LHCN-M2 (cell line): ENCODE measurements at places on chromosomes 3 and 15. TPM values are rescaled to one million over a fixed set of nuclear protein-coding genes. Genes with fewer than 3 reads are reported as not detected.
A peak's percentile ranks its signal among the peaks of the same experiment; 100 is the strongest.

DNA sequence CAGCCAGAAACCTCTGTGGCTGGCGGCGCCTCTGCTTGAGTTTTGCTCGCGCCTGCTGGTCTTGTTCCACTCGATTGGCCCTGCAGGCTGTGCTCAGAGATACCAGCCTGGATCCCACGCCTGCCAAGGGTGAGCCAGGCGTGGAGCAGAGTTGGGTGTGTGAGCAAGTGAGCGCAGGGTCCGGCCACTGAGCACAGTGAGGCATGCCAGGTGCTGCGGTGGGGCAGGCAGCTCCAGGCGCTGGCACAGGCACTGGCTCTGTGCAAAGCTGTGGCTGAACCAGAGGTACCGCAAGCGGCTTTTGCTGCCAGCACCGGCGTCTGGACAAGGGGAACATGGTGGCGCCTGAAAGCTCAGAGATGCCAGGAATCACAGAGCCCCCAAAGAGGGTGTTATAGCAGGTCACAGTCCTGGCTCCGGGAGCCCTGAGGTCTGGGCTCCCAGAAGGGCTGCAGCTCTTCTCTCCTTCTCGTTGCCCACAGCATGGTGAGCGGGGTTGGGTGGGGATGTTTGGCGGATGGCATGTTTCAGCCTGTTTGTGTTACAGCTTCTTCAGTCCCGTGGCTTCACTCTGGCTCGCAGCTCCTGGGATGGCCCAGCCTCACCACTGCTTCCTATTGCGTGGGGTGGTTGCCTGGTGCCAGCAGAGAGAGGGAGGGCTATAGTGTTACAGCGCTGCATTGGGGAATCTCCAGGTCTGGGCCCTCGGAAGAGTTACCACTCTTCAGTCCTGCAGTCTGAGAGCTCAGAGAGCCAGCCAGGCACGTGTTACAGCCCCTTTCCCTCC, 73.9 kb downstream of the NR1D2 start:
- DNase-seq = no peak

GRCh38 chr3:44235604-44236484, 5.8 kb upstream of the TOPAZ1 start:
- peak; percentile 79 for DNase-seq

PIK3R4 gene
- total RNA-seq = 33.4 and 33.9 TPM in 2 replicates

DNA sequence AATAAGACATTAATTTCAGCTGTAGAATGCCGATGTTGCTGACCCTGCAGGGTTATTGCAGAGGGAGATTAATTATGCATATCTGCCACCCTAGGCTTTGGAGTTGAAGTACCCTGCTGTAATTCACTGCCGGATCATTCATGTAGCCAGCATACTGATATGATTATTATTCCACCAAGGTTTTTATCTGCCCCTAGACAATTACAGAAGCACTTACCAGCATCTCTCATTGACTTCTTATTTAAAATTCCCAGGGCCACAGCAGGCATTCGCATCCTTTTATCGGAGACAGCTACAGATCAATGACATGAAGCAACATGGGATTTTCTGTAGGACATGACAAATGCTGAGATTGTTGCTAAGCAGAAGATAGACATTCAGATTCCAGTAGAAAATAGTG, 31.3 kb downstream of the IL1RAP start:
- DNase-seq = no peak

- DNase-seq = peak; percentile 4
Observed at GRCh38 chr15:80404761-80405553, 775 bp downstream of the ARNT2 start.

TMOD3 gene
- 30.8 and 32.3 TPM in 2 replicates for total RNA-seq

DNA sequence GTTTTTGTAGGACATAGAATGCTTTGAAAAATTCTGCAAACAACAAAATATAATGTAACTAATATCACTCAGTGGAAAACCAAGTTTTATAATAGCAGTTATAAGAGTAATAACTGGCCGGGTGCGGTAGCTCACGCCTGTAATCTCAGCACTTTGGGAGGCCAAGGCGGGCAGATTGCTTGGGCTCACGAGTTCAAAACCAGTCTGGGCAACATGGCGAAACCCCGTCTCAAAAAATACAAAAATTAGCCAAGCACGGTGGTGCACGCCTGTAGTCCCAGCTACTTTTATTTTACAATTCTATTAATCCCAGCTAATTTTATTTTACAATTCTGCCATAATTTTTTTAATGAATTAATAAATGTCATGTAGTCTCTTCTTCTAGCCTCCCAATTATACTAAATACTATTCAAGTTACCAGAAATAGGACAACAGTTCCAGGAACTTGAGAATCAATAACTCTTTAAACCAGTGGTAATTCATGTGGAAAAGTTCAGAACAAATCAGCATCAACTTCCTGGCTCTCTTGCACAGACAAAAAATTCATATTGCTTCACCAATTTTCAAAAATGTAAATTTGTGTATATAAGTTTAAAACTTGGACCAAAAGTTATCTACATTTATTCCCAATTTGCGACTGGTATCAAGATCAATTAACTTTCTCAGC, 2.2 kb downstream of the DENND4A start:
- no peak for DNase-seq

DNA sequence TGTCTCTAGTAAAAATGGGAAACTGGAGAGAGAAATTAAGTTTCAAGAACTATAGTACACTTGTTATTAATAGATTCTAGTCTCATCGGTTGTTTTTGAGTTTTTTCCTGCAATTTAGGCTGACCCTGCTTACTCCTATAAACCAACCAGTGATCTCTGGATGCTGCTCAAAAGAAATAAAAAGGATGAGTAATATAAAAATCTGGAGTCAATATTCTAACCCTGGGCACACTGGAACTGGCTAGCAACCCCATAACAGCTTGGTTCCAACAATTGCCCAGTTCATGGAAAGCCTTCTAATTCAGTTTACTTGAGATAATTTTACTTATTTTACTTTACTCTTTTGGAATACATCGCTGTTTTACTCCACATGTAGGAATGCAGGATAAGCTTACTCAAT, 211.6 kb downstream of the GBE1 start:
- no peak for DNase-seq

DNA sequence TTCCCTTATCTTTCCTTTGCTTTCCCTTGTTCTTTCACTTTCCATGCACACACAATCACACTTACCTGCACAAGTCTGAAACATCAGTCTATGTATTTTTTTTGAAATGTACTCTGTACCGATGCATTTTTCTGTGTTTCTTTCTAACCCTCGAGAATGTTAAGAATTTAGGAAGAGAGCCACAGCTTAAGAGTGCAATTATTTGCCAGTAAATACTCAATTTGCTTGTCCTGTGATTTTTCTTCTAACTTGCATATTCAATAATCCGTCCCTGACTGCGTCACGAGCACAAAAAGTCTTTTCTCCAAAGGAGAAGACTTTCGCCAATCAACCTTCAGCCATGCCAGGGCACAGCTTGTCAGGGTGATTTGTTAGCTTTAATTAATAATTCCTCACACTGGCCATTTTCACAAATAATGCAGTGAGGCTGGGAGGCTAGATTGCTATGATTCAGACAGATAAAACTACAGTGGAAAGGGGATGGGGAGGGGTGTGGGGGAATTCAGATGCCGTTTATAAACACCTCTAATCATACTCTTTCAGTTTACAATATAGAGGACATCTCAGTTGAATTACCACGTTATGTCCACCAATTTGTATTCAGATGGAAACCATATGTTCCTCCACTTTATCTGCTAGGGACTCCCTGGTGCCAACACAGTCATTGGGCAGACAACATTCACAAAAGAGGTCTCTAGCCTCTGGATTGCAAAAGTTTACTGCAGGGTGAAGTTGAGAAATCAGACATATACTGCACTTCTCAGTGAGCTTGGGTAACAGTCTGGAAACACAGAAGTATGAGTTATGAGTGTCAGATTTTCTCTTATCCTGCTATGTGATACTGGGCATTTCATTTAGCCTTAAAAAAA, 388.0 kb downstream of the ZBTB20 start:
- DNase-seq = peak; percentile 75

DNA sequence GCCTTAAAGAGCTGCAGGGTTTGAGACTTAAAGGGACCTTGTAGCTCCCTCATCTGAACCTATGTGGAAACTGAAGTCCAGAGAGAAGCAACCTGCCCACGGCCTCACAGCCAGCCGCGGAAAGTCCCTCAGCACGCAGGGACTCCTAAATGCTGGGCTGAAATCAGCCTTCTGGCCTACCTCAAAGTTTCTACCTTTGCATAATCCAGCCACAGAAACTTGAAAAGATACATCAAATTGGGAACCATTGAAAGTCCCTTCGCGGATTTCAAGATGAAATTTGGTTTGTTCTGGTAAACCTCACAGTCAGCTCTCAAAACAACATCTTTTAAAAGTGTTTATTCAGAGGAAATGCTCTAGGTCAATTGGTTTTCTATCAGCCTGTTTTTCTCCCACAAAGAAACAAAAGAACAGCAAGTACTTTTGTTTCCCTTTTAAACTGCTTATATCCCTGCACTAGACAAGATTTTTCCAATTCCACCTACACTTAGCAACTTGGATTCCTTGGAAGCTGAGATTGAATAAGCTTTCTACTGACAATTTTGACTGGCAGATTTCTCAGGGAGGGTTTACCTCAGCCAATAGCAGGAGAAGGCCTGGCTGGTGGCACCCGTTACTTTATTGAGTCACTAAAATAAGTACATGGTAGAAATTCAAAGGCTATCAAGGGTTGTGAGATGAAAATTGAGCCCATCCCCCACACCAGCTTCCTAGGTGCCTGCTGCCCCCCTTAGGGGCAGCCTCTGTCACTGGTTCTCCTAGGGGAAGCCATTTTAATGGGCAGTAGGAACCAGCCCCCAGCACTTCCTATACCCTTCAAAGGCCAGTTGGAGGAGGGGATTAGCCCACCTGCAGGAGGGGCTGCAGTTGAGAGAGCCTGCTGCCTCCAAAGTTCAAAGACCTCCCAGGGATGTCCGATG, 171.2 kb downstream of the ADAMTS17 start:
- no peak for DNase-seq

- peak; percentile 45 for DNase-seq
Observed at GRCh38 chr3:133505813-133506212, 67.7 kb upstream of the CDV3 start.

- no peak for DNase-seq
Observed at GRCh38 chr3:12993517-12994356, 79.5 kb downstream of the IQSEC1 start.

GRCh38 chr15:56892659-56893363, 25.6 kb upstream of the TCF12 start:
- no peak for DNase-seq

- no peak for DNase-seq
Observed at GRCh38 chr3:141524988-141525387, 38.2 kb downstream of the RASA2 start.

GRCh38 chr3:55720614-55721013, 233.5 kb upstream of the WNT5A start:
- DNase-seq = peak; percentile 39

- DNase-seq = peak; percentile 95
Observed at GRCh38 chr15:45198337-45199135, 10.8 kb upstream of the SHF start.

GRCh38 chr15:27268923-27269322, 297.9 kb downstream of the GABRG3 start:
- DNase-seq = no peak

GOLGA6B gene
- not detected in 2 replicates for total RNA-seq

DNA sequence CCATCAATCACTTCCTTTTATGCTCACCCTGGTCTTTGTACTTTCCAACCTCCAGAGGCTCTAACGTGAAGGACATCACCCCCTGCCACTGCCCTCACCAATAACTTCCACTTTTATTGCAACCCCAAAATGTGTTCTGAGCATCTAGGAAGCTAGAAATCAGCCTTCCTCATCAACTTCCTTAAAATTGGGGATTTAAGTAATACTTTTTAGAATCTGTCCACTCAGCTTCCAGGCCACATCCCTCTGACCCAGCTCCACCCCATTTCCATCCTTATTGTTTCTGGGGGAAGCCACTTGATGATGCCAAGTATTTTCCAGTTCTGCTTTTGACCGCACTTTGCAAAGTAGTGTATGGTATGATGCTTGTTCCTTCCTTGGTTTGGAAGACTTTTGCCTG, 73.5 kb upstream of the XCR1 start:
- no peak for DNase-seq

- no peak for DNase-seq
Observed at GRCh38 chr15:96087180-96087884, 243.2 kb upstream of the NR2F2 start.

GRCh38 chr3:184373422-184373821, 4.6 kb downstream of the THPO start:
- DNase-seq = peak; percentile 61

DNA sequence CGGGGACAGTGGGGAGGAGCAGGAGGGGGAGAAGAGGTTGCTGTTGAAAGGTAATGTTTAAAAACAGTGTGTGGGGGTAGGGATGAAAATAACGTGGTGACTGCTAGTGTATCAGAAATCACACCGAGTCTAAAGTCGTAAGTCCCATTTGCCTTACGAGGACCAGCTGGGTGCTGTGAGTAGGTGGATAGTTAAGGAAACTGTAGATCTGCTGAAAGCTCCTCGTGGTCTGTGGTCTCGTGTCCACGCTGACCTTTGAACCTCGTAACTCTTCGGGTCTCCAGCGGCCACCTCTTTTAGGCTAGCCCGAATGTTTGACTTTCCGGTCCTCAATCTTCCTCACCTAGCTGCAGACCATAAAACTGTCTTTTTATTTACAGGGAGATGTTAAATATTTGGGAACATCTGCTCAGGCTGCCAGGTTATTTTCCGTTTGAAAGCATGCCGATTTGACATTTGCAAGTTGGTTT, 29.3 kb upstream of the ST3GAL6 start:
- DNase-seq = no peak

TNNC1 gene
- 1.5 and 8.2 TPM in 2 replicates for total RNA-seq

ULK4 gene
- 7.0 and 8.7 TPM in 2 replicates for total RNA-seq

DNA sequence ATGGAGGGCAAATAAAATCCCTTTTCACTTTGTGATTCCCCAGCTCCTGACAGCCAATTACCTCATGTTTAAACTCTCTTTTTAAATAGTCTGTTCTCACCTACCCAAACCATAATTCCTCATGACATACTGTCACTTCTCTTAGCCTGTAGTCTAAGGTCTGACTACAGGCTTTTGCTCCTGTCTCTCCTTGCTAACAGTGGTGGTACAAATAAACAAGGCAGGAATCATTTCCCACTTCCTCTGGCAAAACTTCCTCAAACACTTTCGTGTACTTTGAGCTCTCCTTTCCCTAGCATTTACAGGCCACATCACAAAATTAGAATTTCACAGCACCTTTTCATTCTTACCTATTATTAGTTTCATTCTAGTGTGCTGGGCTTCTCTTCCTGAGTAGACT, 51.8 kb downstream of the ATP8B4 start:
- no peak for DNase-seq

GRCh38 chr3:133362539-133362938, 37.3 kb upstream of the BFSP2 start:
- no peak for DNase-seq

ARGFX gene
- total RNA-seq = not detected in 2 replicates
